ENCODE measurements at places on chromosomes 1 and 21.

GRCh38 chr1:12276225-12276624 lies 46.4 kb downstream of the VPS13D start:
- no peak for DNase-seq

GRCh38 chr1:10232163-10232562 lies 21.8 kb downstream of the KIF1B start:
- DNase-seq: no peak

DNA sequence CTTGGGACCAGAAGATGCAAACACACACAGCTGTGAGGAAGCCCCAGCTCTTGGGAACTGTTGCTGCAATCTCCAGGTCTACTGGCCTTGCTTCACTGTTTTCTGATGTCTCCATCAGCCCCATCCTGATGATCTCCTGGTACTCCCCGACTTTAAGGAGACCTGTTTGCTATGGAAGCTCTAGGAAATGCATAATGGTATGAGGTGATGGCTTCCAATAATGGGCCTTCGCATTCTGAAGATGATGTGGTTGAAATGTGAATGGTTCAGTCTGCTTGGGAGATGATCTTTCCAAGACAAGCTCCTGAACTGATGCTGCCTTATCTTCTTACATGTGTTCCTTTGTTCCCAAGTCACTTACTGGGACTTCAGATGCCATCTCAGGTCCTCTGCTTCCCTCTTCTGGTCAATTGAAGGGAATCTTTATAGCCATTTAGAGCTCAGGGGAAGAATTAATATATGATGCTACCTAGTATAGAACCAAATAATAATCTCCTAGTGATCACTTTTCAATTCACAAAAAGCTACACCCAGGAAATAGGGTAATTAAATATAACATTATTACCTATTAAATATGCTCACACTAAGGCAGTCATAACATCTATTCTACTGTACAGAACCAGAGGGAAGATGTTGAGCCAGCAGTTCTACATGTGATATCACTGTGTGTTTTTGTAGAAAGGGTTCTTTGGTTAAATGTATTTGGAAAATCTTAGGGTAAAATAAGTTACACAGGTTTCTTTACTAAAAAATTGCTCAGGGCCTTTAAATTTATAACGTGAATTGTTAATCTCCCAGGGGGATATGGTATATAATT lies 73.9 kb upstream of the VTCN1 start:
- no peak for DNase-seq

GRCh38 chr21:31133243-31133830 lies 95.1 kb upstream of the KRTAP19-8 start:
- no peak for DNase-seq

GRCh38 chr1:226981838-226982237 lies 41.7 kb downstream of the COQ8A start:
- DNase-seq: no peak

DNA sequence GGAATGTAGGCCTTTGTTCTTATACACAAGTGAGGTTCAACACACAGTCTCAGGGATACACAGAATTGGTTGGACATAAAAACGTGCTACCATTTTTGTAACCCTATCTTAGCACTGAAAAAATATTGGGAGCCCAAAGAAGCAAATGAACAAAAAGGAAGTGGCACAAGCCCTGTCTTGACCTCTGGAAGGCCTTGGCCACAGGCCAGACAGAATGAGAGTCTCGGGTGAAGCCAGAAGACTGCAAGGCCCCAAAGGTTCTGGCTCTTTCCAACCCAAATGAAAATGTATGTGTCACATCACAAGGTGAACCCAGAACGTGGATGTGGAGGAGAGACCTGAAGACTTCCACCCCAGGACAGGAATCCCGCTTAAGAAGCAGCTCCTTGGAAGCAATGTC lies 57.3 kb downstream of the PGBD5 start:
- no peak for DNase-seq

GRCh38 chr1:3968851-3969250 lies 68.8 kb upstream of the C1orf174 start:
- no peak for DNase-seq

DNA sequence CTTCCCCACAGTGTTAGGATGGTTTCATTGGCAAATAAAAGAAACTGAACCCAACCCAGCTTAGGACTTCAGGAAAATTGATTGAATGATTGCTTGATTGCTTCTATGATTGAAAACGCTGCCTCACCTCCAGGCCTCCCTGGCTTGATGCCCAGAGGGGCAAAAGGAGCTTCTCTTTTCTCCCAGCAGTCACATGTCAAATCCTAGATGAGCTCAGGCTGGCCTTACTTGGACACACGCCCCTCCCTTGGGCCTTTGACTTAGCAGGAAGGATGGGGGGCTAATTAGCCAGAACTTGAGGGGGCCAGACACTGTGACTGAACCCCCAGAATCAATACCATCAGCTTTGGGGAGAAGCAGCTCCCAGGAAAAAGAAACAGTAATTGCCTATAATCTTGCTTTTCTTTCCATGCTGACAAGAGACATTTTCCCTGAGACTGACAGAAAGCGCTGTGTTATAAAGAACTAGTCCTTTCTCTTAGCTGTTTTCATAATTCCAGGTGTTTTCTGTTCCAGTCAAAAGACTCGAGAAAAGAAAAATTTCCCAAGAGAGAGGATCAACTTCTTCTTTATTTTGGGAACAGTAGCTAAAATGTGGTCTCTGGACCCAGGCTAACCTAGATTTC lies 50.8 kb upstream of the ATP5PO start:
- no peak for DNase-seq

DNA sequence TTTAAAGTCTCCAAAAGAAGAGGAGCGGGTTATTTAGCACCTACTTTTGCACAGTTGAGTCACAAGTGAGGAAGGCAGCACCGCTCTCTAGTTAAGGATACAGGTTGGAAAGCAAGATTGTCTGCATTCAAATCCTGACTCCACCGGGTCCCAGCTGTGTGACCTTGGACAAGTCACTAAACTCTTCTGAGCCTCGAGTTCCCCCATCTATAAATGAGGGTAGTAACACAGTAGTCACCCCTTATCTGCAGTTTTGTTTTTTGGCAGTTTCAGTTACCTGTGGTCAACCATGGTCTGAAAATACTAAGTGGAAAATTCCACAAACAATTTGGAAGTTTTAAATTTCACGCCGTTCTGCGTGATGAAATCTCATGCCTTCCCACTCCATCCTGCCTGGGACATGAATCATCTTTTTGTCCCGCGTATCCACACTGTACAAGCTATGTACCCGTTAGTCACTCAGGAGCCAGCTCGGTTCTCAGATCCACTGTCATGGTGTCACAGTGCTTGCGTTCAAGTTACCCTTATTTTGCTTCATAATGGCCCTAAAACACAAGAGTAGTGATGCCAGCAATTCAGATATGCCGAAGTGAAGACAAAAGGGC lies 49.4 kb downstream of the CAPZB start:
- DNase-seq: no peak

DNA sequence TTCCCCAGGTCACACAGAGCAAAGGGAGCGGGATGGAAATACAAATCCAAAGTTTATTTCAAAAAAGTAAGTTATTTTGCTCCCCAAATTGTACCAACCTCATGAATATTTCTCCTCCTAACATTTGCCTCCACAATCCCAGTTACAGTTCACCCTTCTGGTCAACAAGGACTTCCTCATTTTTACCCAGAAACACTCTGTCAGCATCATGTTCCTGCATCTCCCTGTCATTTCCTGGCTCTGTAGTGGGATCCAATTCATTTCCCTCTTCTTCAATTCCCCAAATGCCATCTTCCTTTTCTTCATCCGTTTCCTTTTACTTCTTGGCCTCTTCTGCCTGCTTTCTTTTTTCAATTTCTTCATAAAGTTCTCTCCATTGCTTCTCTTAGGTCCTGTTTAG lies 32.0 kb upstream of the EPS15 start:
- DNase-seq: no peak
